Stimulated activated CD8-positive, alpha-beta memory T cell treated with anti-CD3 and anti-CD28 coated beads, Interleukin-12 subunit alpha, Interleukin-12 subunit beta, amount 100 ng/mL, for 4 hours (primary cell): ENCODE measurements at places on chromosomes 12 and 14.

- DNase-seq = no peak
Observed at GRCh38 chr14:21019366-21019765, 5.5 kb downstream of the NDRG2 start.

DNA sequence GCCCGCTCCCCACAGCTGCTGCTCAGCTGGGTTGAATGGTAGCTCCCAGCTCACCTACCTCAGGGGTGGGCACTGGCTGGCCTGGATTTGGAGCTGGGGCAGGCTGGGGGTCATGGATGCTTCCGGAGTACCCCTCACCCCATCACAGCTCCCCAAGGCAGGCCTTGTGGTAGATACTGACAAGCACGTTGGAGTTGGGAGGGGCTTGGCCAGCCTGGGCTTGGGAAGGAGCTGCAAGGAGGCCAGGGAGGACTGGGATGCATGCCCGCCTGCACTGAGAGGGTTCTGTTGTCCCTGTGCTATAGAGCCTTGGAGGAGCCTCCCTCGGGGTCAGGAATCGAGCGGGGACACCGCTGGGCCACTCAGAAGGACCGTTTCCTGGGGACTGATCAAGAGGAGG lies 14.2 kb downstream of the TMEM63C start:
- DNase-seq = no peak

DNA sequence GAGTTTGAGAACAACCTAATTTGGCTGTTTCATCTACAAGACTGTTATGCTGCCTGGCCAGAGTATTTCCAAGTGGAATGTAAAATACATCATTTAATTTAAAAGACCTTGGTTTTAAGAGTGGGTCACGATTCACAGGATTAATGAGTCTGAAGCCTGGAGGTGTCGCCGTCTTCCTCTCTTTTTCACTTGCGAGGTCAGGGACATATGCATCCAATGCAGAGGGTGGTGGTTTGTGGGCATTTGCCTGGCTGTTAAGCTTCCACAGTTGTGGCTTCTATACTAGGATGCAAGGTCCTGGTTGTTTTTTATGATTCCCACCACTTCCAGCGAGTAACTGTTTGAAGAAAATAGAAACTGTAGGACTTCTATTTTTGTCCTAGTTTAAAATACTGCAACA lies 22.8 kb upstream of the RASSF3 start:
- DNase-seq = no peak

DNA sequence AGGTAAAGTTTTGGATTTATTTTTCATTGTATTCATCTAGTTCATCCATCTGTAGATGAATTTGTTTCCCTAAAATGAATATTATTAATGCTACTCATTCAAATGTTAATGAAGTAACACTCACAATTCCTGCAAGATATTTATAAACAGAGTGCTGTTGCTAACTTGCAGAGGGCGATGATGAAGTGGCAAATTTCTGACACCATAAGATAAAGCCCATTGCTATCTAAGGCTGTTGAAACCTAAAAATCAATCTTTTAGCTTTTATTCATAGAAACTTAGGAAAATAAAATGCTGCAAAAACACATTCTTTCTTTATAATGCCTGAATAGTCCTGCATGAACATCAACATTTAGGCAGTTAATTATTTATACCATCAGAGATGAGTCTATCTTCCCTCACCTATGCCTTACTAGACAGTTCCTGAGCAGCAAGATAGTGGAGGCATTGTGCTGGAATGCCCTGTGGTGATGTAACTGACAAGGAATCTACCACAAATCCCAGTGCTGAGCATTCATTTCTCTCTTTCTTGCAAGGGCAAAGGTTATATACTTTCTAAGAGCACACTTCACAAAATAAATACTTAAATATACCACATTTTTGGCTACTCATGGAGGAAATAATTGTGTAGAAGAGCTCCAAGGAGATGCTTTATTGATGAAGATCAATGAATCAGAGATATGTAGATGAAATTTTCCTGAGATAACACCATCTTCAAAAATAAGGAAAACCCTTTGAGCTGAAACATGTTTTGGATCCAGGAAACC lies 57.6 kb downstream of the LMNTD1 start:
- no peak for DNase-seq

GRCh38 chr12:53101266-53101665 lies 2.0 kb upstream of the SOAT2 start:
- no peak for DNase-seq
